ENCODE measurements at places on chromosomes 3 and 15.

GRCh38 chr15:89768071-89768500, 8.0 kb upstream of the MESP2 start:
- DNase-seq, result no peak

GRCh38 chr15:50531766-50532165, 14.7 kb downstream of the USP50 start:
- no peak for DNase-seq

- DNase-seq, result no peak
Measured at GRCh38 chr15:96369825-96370621, 39.5 kb downstream of the NR2F2 start.

DNA sequence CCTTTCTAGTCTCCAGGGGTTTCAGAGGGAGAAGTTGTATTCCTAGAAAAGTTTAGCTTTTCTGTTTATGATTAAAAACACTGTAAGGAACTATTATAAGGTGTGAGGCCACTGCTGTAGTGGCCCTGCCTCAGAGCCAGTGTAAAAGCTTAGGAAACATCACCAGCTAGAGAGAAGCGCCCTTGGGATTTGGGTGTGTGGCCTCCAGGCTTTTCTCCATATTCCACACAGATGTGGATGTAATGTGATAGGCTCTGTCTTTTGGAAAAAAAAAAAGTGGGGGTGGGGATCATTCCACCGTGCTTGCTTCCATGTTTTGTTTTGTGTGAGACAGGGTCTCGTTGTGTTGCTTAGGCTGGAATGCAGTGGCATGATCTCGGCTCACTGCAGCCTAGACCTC, 13.9 kb downstream of the SEC61A1 start:
- no peak for DNase-seq

DNA sequence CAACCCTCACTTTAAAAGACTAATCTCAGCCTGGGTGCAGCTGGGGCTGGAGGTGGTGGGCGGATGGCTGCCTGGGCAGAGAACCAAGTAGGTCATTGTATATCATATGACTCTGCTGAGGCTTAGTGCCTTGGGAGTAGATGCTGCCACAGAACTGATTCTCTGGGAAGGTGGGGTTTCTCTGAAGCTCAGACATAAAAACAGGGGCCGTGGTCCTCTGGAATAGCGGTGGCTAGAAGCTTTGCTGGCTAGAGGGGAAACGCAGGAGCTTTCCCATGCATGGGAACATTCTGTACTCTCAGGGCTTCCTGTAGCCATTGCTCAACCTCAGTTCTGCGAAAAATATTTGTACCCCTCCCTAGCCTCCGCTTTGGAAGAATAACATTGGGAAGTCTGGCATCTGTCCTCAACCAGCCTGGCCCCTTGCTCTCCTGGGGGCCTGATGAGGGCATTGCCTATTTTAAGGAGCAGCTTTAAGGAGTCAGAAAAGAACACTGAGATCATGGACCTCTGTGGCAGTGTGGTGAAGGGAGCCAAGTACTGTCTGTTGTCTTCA, 14.7 kb downstream of the TIMP4 start:
- DNase-seq, result no peak

DNA sequence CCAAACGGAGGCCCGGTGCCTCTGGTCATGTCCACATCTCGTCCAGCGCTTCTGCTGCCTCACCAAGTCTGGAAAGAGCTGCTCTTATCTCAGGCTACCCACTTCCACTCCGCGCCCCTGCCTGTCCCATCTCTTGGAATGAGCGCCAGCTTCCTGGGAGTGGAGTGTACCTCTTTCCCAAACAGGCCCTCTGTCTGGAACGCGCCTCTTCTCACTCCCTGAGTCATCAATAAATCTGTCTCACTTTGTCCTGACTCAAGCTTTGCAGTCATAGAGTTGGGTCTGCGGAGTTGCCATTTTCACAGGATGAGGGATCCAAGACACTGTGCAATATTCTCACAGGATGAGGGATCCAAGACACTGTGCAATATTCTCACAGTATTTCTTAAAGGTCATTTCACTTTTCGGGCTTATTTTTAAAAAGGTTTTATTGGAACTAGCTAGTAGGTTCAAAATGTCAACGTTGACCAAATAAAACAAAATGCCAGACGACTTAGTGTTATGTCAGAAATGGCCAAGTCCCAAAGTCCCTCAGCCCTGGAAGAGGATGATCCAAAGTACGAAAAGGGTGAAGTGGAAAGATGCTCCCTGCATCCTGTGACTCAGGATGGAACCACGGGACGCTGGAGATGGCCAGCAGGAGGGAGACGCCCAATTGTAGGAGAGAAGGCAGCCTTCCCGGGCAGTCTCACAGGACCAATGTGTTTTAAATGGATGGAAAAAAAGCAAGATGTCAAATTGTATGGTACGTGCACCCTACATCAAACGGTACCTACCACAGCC, 81.1 kb downstream of the CHSY1 start:
- no peak for DNase-seq

- DNase-seq, result no peak
Measured at GRCh38 chr3:193857996-193858395, 265.0 kb downstream of the OPA1 start.

DNA sequence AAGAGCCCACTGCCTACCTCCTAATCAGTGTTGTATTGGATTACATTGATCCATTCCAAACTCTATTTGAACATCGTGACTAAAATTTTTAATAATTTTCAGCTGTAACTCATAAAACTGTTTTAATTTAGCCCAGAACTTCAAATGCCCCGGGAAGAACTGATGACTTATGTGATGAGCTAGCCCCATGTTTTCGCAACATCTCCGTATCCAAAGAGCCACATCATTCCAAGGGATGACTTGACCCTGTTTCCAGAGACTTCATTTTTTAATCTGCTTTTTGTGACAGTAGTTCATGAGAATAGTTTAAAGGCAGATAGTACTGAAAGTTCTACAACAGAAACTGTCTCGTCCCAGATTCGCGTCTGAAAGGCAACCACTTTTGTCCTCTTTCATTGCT, 97.4 kb downstream of the STAC start:
- DNase-seq, result no peak

- DNase-seq, result peak; percentile 12
Measured at GRCh38 chr3:107985496-107985895, 105.3 kb downstream of the CD47 start.

- no peak for DNase-seq
Measured at GRCh38 chr3:18207226-18207625, 217.9 kb downstream of the SATB1 start.

DNA sequence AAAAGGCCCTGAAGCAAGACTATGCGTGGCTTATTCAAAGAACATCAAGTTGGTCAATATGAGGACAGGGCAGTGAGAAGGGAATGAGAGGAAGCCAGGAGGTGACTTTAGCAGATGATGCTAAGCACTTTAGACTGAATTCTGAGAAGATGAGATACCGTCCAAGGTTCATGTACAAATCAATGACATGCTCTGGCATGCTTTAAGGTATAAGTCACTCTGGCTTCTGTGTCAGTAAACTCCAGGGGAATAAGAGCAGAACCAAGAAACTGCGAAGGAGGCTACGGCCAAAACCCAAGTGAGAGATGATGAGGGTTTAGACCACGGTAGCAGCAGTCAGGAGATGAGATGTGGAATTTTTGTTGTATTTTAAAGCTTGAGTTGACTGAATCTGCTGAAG, 8.9 kb upstream of the CCDC50 start:
- no peak for DNase-seq

- DNase-seq, result no peak
Measured at GRCh38 chr3:15476378-15476777, 45.1 kb downstream of the COLQ start.

- no peak for DNase-seq
Measured at GRCh38 chr3:171373711-171374110, 86.5 kb downstream of the TNIK start.

DNA sequence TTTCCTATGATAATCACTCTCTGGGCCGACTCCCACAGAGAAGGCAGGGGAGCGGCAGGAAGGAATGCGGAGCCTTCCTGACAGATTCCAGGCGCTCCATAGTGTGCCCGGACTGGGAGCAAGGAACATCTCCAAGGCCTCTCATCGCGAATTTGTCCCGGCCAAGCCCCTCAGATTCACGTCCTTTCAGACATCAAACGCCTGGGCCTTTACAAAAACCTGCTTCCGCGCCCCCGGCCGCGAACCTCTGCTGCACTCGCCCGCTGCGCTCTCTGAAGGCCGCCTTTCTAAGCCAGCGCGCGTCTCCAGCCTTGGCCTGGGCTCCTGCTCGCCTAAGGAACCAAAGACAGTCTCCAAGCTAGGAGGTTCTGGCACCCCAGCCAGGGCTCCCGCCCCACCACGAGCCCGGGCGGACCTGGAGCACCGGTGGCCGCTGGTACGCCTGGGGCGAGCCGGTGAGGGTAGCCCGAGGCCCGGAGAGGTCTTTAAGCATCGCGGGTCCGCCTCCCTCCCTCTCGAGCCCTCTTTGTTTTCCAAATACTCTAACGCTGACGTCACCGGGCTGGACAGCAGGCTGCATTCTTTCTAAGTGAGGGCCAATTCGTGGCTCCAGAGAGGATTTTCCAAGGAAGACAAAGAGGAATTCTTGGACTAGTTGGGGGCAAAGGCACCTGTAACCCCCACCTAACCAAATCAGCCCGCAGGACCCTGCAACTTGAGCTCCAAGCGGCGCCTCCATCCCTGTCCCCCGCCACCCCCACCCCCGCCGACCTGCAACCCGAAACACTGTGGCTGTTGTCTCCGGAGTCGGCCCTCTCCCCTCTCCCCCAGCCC, 759 bp downstream of the AMOTL2 start:
- DNase-seq, result no peak

DNA sequence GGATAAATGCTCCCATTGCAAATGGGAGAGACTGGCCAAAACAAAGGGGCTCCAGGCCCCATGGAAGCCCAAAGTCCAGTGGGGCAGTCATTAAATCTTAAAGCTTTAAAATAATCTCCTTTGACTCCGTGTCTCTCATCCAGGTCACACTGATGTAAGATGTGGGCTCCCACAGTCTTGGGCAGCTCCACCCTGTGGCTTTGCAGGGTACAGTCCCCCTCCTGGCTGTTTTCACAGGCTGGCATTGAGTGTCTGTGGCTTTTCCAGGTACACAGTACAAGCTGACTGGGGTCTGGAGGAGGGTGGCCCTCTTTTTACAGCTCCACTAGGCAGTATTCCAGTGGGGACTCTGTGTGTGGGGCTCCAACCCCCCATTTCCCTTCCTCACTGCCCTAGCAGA, 45.9 kb downstream of the NIPA2 start:
- peak; percentile 26 for DNase-seq

- DNase-seq, result no peak
Measured at GRCh38 chr3:139944256-139944910, 9.4 kb downstream of the CLSTN2 start.

- DNase-seq, result no peak
Measured at GRCh38 chr15:40065166-40065565, 26.2 kb upstream of the SRP14 start.

- no peak for DNase-seq
Measured at GRCh38 chr3:14306142-14306541, 96.3 kb upstream of the SLC6A6 start.

DNA sequence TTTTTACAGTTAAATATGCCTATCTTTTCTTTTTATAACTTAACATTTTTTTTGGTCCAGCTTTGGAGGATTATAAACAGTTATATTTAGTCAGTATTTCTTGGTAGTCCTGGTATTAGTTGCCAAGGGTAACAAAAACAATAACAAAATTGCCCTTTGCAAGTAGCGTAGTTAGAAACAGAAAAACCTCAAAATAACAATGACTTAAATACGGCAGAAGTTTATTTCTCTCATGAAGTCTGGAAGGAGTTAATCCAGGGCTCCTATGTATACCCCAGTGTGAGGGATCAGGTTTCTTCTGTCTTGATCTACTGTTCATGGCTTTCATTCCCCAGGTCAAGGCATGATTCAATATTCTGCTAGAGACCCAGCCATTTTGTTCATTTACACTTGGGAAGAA, 14.1 kb upstream of the MYH15 start:
- no peak for DNase-seq

GRCh38 chr3:175434561-175434960, 575.4 kb downstream of the NAALADL2 start:
- no peak for DNase-seq

DNA sequence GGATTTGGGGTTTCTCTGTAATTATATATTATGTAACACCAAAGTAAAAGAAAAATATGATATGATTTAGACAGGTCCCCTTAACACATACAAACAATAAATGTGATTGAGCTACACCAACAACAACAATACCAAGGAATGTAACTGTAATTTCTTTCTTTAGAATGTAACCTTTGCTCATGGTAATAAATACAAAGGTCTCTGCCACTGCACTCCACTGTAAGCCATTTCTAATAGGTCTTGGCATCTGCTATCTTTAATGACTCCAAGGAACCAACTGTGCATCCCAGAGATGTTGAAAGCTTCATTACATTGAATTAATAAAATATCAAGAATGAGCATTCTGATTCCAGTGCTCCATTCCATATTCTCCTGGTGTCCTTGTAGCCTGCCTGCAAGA, 88.8 kb downstream of the PDZRN3 start:
- no peak for DNase-seq

- DNase-seq, result no peak
Measured at GRCh38 chr3:72907731-72908620, 20.1 kb downstream of the GXYLT2 start.

- no peak for DNase-seq
Measured at GRCh38 chr3:27022096-27022761, 347.0 kb downstream of the NEK10 start.

GRCh38 chr3:46719044-46719565, 1.4 kb upstream of the PRSS50 start:
- no peak for DNase-seq

DNA sequence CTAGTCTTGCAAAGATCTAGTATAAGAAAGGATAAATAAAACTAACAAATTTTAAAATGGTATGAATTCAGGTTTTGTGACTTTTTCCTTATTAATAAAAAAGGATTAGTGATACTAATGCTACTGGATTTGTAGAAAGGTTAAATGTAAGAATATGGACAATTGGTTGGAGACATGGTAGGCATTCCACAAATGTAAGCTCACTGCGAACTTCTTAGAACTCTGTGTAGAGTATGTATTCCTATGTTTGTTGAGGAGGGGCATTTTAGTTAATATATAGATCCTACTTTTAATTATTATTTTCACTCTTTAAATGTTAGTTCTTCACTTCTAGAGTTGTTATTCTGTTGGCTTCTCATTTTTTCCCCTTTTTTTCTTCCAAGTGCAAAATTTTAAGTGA, 414.3 kb downstream of the RBMS3 start:
- no peak for DNase-seq

- no peak for DNase-seq
Measured at GRCh38 chr15:51619331-51620035, 3.1 kb downstream of the DMXL2 start.

DNA sequence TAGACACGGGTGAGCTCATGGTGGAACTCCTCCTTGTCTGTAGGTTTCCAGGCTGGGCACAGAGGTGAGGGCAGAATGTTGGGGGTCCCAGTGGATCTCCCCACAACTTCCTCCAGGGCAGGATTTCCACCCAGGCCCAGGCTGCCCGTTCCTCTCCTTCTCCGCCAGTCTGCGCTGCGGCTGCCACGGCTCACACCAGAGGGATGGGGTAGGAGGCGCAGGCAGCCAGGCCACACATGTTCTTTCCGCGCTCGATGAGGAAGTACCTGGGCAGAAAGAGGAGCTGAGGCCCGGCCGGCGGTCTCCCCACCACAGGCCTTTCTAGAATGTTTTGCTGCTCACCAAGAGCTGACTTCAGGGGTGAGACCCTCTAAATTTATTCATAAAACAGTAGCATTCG, 22.9 kb downstream of the CTSH start:
- DNase-seq, result no peak

Measured in immature natural killer cell (primary cell).